ENCODE measurements at places on chromosomes 2 and 18.

DNA sequence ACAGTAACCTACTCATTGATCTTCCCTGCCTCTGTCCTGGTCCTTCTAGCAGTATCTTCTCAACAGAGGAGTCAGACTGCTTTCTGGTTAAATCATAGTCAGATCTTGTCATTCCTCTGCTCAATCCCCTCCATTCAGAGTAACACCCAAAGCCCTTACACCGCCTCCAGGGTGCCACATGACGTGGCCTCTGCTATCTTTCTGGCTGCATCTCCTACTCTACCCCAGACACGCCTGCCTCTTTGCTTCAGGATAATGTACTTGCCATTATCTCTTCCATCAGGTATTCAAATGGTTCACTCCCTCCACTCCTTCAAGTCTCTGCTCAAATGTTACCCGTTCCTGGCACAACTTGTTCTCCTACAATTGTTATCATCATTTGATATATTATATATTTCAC, 36.3 kb upstream of the ACVR2A start:
- DNase-seq: no peak

GRCh38 chr2:498493-499178, 178.6 kb downstream of the TMEM18 start:
- no peak for DNase-seq

- DNase-seq: no peak
These were observed 67.4 kb upstream of the ACVR1C start for GRCh38 chr2:157696036-157696435.

DNA sequence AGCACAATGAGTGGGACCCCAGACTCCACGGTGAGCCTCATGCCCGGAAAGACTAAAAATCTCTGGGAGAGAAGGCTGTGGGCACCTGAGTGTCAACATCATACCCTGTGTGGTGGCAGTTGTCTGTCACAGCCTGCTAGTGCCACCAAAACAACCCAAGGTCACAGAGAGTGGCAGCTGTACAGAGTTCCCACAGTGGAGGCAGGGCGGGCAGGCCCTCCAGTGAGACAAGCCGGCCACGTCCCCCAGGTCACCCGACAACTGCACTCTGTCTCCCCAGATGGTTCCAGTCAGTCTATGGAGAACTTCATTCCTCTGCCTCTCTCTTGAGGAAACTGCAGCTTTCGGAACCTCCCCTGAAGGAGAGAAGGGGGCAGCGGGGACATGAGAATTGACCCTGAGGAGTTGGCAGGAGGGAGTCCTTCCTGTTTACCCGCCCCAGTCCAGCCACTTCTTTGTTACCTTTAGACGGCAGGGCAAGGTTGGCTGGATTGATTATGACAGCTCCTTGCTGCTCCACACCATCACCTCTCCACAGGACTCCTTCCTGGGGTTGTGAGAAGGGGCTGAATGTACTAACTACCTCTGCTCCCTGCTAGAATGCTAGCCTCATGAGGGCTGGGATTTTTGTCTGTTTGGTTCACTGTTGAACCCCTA, 11.3 kb upstream of the FIGLA start:
- DNase-seq: no peak

DNA sequence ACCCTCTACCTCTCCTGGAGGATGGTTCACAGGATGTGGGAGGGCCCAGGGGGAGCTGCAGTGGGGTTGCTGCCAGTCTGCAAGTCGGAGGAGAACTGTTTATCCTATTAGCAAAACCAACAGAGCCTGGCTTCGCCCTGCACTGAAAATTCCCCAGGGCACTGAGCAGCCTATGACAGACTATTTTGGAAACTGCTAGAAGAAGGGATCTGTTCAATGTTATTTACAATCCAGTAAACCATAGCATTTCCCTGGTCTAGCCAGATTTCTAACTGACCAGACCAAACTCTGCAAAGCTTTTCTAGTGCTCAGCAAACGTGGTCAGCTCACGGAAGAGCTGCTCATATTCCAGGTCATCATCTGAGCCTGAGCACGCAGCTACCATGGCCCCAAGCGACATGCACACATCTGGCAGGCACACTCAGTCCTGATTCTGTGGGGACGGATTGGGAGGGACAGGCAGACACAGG, 64.8 kb upstream of the PID1 start:
- DNase-seq: no peak

Measured in suppressor macrophage (primary cell).